ENCODE measurements at places on chromosomes 12 and 14. TPM values are rescaled to one million over a fixed set of nuclear protein-coding genes. Genes with fewer than 3 reads are reported as not detected.

- H3K27me3 ChIP-seq: peaks cover 5% of the 10 kb centered on the region
- no peaks in the 10 kb centered on the region for H3K4me1 ChIP-seq
- no peak overlapping the region for H3K4me3 ChIP-seq
- H3K27ac ChIP-seq: no peak overlapping the region
- H3K36me3 ChIP-seq: no peaks in the 10 kb centered on the region
- no peak for DNase-seq
Observed at GRCh38 chr14:56703947-56704346, 106.3 kb downstream of the OTX2 start.

Gene AKAP3
- total RNA-seq: 3.4 TPM

DNA sequence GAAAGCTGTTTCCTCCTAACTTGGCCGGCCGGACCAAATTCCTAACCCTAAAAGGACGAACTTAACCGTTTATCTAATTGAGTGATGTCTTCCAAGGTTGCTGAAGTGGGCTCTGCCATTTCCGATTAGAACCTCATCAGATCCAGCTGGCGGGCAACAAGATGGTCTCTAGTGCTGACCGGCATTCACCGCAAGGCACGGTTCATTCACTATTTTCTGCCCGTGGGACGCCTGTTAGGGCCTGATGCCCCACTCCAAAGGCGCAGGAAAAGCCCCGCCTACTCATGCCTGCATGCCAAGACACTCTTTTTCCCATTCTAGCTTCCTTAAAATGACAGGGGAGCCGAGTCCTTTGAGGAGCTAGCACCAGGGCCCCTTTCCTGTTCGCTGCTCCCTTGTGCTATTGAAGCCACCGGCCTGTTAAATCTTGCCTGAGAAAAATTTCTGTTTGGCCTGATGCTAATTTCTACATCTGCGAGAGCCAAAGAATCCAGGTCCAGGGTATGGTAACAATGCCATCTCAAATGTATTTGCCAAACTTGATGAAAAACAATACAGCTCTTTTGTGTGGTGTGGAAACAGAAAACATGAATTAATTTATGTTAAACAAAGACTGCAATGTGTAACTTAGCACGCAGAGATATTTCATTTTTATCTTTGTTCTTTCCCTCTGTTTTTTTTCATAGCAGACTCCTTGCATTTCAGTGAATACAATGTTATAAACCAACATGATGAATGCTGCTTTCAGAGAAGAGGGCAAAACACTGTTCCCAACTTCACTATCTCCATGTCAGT is 1071.2 kb upstream of the USP15 start:
- no peak for DNase-seq
- no peak overlapping the region for H3K4me3 ChIP-seq
- no peaks in the 10 kb centered on the region for H3K27me3 ChIP-seq
- no peaks in the 10 kb centered on the region for H3K4me1 ChIP-seq
- no peaks in the 10 kb centered on the region for H3K36me3 ChIP-seq

Gene DNAJC22
- total RNA-seq: not detected

DNA sequence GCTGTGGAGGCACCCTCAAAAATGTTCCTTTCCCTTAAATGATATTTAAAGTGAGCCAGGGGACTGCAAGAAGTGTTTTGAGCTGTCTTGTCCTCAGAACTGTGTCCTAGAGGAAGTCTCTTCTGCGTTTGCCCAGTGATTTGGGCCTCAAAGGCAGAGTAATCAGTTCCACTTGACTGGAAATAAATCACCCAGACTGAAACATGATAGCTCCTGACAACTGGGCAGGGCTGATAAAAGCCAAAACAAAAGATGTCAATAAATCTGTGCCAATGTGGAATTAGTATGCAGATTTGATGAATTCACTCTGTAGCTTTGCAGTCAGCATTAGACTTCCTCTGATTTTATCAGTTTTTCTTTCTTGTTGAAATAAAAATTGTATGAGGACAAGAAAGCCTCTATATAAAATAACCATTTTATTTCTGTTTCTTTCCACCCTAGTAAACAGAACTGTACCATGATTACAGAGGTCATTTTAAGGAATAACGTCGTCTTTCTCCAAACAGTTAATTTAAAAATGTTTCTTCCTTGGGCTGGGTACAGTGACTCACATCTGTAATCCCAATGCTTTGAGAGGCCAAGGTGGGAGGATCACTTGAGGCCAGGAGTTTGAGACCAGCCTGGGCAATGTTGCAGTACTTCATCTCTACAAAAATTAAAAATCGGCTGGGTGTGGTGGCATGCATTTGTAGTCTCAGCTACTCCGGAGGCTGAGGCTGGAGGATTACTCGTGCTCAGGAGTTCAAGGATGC is 180.8 kb downstream of the ERC1 start:
- no peak overlapping the region for H3K4me3 ChIP-seq
- peaks cover 5% of the 10 kb centered on the region for H3K4me1 ChIP-seq
- H3K27me3 ChIP-seq: no peaks in the 10 kb centered on the region
- DNase-seq: no peak
- H3K36me3 ChIP-seq: peaks cover 9% of the 10 kb centered on the region

DNA sequence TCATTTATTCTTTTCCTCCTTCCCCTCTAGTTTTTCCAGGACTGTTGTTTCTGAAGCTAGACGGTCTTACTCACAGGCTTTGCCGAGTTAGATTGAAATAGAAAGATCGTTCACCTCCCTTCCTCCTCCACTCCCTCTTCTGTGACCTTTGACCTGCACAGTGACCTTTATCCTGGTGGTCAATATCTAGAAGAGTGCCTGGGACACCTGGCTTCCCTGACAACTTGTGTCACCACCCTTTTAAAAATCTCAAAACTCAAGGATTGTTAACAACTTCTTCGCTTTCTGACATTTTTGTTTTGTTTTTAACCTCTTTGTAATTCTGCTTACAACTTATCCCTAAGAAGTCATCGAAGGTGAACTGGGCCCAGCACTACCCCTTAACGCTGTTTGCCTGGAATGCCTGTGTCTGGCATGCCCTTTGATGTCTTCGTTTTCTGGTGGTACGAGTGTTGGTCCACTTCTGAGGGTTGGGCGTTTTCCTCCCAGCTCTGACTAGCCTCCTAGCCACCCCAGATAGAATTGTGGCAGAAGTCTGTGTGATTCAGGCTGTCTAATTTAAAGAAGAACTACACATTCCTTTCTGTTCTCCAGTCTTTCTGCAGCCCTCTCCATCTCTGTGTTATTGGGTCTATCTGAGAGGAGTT is 2.8 kb upstream of the KRT75 start:
- DNase-seq: no peak
- H3K27me3 ChIP-seq: peaks cover 29% of the 10 kb centered on the region
- no peak overlapping the region for H3K4me3 ChIP-seq
- H3K36me3 ChIP-seq: no peaks in the 10 kb centered on the region
- no peaks in the 10 kb centered on the region for H3K4me1 ChIP-seq
- H3K27ac ChIP-seq: no peak overlapping the region

DNA sequence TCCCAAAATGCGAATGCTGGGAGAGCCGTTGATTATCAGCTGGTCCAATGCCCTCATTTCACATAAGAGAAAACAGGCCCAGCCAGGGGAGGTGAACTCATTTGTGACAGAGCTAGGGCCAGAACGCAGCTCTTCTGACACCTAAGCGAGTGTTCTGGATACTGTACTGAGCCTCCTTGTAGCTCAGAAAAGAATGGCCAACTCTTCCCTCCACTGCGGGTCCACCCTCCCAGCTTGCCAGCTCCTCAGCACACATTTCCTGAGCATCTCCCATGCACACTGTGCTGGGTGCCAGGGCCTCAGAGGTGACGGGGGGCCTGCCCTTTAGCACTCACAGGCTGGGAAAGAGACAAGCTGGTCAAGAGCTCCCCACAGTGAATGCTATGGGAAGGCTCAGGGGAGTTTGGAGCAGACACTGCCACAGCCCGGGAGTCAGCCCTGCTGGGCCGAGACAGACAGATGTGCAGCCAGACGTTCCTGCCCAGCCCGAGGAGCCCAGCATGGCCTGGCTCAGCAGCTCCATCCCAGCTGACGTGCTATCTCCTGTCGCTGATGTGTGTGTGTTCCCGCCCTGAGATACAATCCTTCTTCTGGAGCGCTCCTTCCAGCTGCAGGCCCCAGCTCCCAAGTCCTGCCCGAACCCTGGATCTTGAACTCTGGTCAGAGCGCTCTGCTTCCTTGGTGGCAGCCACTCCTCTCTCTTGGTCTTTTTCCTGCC is 3.5 kb downstream of the CMTM5 start:
- no peaks in the 10 kb centered on the region for H3K4me1 ChIP-seq
- no peak overlapping the region for H3K27ac ChIP-seq
- peaks cover 3% of the 10 kb centered on the region for H3K27me3 ChIP-seq
- no peak overlapping the region for H3K4me3 ChIP-seq
- no peak for DNase-seq

Gene KRT80
- not detected for total RNA-seq

- no peak overlapping the region for H3K4me3 ChIP-seq
- no peak overlapping the region for H3K27ac ChIP-seq
- H3K4me1 ChIP-seq: peaks cover 48% of the 10 kb centered on the region
Observed at GRCh38 chr12:46386877-46387629, 14.5 kb upstream of the SLC38A2 start.

DNA sequence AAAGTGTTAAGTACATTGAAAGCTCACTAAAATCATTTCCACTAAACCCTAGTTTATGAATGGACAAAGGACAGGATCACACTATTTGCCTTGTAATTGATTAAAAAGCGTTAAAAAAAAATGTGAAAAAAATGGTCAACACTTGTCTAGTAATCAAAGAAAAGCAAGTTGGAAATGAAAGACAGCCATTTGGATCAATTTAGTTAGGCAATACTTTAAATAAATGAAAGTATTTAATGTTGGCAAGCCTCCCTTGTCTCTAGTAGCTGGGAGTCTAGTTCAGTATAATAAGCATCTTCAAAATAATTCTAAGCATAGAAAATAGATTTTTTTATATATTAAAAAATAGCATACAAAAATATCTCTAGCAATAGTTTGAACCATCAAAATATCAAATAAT is 14.2 kb upstream of the CNIH1 start:
- DNase-seq: no peak
- H3K27me3 ChIP-seq: no peaks in the 10 kb centered on the region
- peaks cover 5% of the 10 kb centered on the region for H3K36me3 ChIP-seq
- H3K4me3 ChIP-seq: no peak overlapping the region
- H3K4me1 ChIP-seq: peaks cover 4% of the 10 kb centered on the region
- no peak overlapping the region for H3K27ac ChIP-seq

- H3K27me3 ChIP-seq: peaks cover 8% of the 10 kb centered on the region
- DNase-seq: peak; percentile 89
- peak overlapping the region; percentile 77 for H3K4me3 ChIP-seq
- peaks cover 17% of the 10 kb centered on the region for H3K4me1 ChIP-seq
Observed at GRCh38 chr14:23057757-23058653, 685 bp upstream of the CDH24 start.

- no peak overlapping the region for H3K4me3 ChIP-seq
- H3K4me1 ChIP-seq: no peaks in the 10 kb centered on the region
- peaks cover 6% of the 10 kb centered on the region for H3K36me3 ChIP-seq
- DNase-seq: no peak
- no peak overlapping the region for H3K27ac ChIP-seq
- no peaks in the 10 kb centered on the region for H3K27me3 ChIP-seq
Observed at GRCh38 chr12:124413401-124413800, 118.5 kb downstream of the RFLNA start.

DNA sequence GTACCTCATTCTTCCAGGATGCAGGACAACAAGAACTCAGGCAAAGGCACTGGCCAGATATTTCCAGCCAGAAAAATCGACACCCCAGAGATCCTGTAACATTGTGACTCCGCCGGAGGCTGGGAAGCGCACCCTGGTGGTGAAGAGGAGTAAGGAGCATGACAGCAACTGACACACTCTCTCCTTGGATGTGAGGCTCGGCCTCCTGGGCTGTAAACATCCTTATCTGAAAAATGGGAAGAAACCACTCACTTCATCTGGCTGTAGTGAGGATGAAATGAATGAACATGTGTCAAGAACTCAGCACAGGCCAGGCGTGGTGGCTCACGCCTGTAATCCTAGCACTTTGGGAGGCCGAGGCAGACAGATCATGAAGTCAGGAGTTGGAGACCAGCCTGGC is 27.5 kb downstream of the TCHP start:
- no peak overlapping the region for H3K27ac ChIP-seq
- H3K4me1 ChIP-seq: no peaks in the 10 kb centered on the region
- DNase-seq: peak; percentile 51
- no peaks in the 10 kb centered on the region for H3K27me3 ChIP-seq
- no peak overlapping the region for H3K4me3 ChIP-seq
- H3K36me3 ChIP-seq: peaks cover 36% of the 10 kb centered on the region

- no peak overlapping the region for H3K4me3 ChIP-seq
- no peaks in the 10 kb centered on the region for H3K4me1 ChIP-seq
- H3K36me3 ChIP-seq: no peaks in the 10 kb centered on the region
- no peak overlapping the region for H3K27ac ChIP-seq
- no peaks in the 10 kb centered on the region for H3K27me3 ChIP-seq
- no peak for DNase-seq
Observed at GRCh38 chr12:106434526-106434925, 77.0 kb downstream of the POLR3B start.

Gene WDHD1
- total RNA-seq: 36.2 TPM

Data from activated CD4-positive, alpha-beta memory T cell treated with anti-CD3 and anti-CD28 coated beads, Interleukin-2, amount 10 ng/mL, durations not matched to agents 7 days and 5 days (primary cell).